ENCODE measurements at places on chromosomes 5 and 9.

- DNase-seq, result no peak
Observed at GRCh38 chr9:28934111-28934510, 1360.8 kb upstream of the C9orf72 start.

- no peak for DNase-seq
Observed at GRCh38 chr5:80195837-80196400, 59.9 kb downstream of the SERINC5 start.

- DNase-seq, result peak; percentile 73
Observed at GRCh38 chr5:180209137-180209581, at the start of gene RASGEF1C. RASGEF1C (minus strand) TSS chr5:180209211; CDS start chr5:180138052, 71,159 bp downstream.

GRCh38 chr5:41338136-41338675 is 124.9 kb upstream of the C6 start:
- no peak for DNase-seq

DNA sequence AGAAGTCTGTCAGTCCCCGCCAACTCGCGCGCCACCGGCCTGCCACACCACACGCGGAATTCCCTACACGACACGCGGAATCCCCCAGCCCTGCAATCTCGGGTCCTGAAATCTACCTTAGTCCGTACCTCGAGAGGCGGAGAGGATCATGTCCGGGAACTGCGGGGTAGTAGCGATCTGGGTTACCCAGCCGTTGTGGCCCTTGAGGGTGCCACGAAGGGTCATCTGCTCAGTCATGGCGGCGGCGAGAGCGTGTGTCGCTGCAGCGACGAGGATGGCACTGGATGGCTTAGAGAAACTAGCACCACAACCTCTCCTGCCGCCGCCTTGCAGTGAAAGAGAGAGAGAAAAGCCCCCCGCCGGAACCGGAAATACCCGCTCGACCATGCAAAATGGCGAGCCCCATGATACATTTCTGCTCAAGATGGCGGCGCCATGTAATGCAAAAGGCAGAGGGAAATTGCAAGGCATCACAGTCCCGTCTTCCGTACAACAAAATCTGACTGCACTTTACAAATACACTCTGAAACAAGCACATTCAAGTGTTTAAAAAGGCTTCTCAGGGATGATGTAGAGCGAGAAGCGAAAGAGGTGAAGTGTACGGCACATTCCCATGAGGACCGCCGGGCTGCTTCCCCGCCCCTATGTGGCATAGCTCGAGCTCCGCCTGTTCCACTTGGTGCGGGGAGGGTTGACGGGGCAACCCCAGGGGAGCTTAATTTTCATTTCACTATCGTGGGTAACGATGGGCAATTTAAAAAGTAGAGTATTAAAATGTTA is at the start of gene RACK1:
RACK1 (minus strand) TSS at position 343 of the 780 bp plus-strand sequence; CDS start at position 237, 106 bp downstream.
- DNase-seq, result peak; percentile 84

- no peak for DNase-seq
Observed at GRCh38 chr5:147878066-147878759, at the start of gene SCGB3A2. SCGB3A2 (plus strand) TSS chr5:147878711; CDS start chr5:147878804, 93 bp downstream.

DNA sequence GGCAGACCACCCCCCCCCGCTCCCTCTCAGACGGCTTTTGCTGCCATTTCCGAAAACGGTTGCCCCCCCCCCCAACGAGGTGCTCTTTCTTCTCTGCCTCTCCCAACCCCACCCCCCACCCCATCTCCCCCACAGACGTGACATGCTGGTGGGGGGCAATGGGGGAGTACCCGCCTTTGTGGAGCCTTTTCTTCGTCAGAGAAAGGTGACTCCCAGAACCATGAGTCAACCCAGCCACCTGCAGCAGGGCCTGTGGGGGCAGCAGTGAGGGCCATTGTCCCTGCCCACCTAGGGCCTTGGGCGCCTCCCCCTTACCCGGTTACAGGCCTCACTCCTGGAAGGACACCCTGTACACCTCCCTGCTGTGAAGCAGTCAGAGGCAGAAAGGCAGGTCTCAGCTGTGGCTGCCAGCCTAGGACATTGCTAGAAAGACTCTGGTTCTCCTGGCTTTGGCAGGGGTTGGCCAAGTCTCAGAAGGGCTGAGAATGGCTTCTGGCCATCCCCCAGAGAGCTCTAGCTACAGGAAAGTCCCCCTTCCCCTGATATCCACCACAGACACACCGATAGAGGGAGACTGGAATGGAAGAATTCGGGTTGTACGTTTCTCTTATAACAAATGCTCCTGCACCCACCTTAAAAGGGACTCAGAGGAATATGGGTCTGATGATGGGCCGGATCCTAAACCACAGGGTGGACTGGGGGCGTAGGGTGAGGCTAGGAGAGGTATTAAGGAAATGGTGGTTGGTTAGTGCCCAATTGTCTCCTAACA is 2.2 kb downstream of the DNAJB5 start:
- no peak for DNase-seq

GRCh38 chr9:137317718-137318511 is 15.8 kb upstream of the NRARP start:
- DNase-seq, result no peak

DNA sequence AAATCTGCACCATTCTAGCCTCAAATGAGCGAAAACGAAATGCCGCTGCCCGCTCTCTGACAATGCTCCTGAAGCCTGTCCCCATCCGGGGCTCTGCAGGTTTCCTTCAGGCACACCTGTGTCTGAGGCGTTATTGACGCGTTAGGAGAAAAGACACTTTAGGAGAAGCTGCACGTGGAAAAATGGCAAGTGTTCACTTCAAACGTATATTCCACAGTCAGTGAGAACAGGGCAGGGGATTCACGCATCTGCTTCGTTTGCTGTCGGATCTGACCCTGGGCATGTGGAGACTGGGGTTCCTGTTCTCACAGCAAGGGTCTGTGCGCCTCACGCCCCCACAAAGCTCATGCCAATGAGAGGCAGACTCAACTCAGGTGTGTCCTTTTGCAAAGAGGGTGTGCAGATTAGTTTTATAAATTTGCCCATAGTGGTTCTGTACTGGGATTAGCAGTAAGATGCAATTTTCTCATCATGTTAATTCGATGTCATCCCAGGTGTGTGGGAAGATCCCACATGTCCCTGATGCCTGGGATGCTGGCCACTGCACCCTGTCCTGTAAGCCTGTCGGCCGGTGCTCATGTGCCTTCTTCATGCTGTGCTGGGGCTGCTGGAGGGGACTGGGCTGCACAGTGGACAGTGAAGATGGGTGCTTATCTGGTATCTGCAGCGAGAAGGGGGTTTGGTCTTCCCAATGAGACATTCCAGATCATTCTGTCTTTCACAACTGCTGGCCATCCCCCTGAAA is 11.2 kb upstream of the TBC1D9B start:
- DNase-seq, result no peak

DNA sequence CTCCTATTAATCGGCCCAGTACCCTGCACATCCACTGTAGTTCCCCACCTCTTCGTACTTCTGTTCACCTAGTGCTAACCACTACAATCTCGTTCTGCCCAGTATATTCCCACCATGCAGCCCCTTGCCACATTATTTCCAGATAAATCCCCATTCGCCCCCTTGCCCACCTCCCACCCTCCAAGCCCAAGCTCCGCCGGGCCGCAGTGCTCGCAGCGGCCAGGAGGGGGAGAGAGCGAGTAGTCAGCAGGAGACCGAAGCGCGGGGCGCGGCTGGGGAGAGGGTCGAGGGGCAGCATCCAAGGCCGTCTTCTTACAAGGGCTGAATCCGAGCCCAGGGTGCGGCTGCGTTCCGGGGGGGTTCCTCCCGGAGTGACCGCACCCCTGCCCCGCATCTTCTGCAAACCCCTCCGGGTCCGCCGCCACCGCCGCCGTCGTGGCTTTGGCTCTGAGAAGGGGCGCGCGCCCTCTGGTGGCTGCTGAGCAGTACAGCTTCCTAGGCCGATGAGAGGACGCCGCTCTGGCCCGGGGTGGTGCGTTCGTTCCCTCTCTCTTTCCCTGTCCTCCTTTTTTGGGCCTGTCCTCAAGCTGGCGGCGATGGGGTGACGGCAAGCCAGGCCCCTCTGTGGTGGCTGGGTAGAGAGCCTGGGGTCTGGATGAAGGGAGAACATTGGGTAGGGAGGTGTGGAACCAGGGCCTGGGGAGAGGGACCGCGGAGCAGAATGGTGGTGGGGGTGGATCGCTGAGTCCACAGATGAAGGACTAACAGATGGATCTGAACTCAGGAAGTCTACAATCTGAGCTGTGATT is 30.0 kb upstream of the PSD2 start:
- peak; percentile 90 for DNase-seq

- no peak for DNase-seq
Observed at GRCh38 chr5:97909541-97909940, 726.5 kb upstream of the RIOK2 start.

- DNase-seq, result no peak
Observed at GRCh38 chr5:10172247-10172646, 77.4 kb downstream of the ATPSCKMT start.

DNA sequence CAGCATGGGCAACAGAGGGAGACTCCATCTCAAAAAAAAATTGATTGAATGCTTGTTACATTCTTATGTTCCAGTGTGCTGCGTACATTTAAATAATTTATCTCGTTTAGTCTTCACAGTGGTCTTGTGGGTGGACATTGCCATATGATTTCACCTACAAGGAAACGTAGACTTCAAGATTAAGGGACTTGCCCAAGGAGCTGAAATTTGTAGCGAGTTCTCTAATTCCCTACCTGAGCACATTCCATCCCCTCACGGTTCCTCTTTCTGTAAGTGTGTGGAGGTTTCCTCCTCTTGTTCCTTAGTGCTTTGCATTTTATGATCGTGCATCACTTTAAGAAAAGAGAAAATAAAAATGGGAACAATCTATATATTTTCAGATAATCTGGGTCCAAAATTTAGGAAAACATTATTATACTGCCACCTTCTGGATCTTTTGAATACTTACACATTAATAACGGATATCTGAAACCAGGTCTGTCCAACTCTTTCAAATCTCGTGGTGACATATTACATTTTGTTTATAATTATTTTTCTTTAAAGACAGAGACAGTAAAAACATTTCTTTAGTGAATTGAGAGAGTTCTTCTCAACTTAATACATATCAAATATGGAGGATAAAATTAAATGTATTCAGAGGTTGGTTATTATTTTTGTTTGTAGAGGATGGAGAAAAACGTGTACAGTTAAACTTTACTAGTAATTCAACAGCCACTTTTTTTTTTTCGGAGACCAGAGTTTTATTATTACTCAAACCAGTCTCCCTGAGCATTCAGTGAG is 29.9 kb upstream of the C7 start:
- no peak for DNase-seq

DNA sequence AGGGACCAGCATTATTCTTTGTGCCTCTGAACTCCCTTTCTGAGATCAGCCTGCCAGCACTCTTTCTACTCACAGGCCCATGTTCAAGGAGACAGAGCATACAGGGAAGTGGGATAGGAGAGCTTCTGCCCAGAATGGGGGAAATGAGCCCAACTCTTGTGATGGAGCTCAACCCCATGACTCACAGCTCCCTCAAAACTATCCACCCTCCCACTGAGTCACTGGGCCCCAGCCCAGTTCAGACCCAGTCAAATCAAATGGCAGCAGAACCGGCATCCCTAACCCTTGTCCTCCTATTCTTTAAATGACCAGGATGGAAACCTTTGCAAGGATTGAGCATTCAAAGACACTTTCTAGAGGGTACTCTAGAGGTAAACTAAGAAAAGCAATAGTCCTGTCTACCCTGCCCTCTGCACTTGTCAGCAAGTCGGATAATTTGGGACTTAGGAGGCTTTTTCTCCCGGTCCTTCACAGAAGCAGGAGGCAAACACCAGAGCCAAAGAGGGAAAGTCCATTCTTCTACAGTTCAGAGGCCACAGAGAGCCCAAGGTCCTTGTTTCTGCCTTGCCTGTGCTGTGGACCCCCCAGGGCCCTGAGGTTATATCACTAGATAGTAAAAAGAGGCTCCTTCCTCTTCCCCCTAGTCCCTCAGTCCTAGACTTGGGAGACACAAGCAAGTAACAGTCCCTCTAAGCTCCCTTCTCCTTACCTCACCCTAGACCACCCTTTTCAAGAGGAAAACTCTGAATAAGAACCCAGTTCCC is 3.2 kb downstream of the ATOSB start:
- no peak for DNase-seq

GRCh38 chr5:936149-937144 is 43.8 kb downstream of the TRIP13 start:
- no peak for DNase-seq

- DNase-seq, result no peak
Observed at GRCh38 chr9:112842555-112842954, 48.1 kb downstream of the SLC46A2 start.

- no peak for DNase-seq
Observed at GRCh38 chr5:104186100-104186499, 623.5 kb upstream of the NUDT12 start.

DNA sequence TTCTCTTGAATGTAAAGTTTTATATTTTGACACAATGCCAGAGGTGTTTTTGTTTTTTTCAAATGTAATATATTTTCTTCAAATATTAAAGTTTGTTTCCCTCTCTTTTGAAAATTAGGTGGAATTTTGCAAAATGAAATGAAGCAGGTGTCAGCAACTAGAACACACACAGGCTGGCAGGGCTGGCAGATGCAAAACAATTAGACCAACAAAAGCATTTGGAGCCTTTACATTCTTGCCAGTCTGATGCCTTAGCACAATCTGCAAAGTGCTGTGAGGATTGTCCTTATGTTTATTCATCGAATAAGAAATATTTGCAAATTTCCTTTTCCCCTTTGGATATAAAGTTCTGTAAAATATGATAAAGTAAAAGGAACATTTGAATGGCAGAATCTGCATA is 1063.9 kb downstream of the CDH9 start:
- DNase-seq, result no peak

DNA sequence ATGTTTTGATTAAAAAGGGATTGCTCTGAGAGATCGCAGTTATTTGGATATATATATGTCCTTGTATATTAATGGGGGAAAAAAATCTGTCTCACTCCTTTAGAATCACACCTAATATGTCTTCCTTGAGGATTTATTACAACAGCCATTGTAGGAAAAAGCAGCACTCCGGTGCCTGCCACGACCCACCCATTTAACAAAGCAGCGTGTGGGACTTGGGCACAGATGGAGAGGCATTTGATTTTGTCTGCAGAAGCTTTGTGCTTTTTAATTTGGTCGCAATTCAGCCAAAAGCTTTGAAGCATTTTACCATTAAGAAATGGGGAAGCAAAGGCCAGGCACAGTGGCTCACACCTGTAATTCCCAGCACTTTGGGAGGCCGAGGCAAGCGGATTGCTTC is 159.2 kb downstream of the SMARCA2 start:
- DNase-seq, result no peak

DNA sequence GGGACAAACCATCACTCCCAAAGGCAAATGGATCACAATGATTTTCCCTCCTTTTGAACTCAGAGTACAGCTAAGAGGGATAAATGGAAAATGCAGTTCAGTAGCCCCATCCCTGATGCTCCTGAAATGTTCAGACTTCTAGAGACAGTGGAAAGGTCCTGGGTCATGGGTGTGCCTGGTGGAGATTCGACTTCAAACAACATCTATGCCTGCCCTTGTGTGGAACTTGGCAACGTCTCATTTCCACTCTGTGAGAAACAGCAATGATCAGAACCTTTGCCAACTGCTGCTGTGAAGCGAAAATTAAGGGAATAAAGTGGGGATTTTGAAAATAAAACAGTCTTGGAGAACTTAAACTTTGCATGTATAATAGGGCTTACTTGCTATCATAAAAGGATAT is 778.1 kb downstream of the SEMA5A start:
- no peak for DNase-seq

- DNase-seq, result peak; percentile 76
Observed at GRCh38 chr9:84397151-84397728, 56.7 kb upstream of the SLC28A3 start.

GRCh38 chr5:113612060-113612496 is 98.6 kb downstream of the YTHDC2 start:
- no peak for DNase-seq
